SJSA1 (cell line): ENCODE measurements at places on chromosomes 7 and 10. TPM values are rescaled to one million over a fixed set of nuclear protein-coding genes. Genes with fewer than 3 reads are reported as not detected.

The GDF2 gene
- total RNA-seq: not detected in 2 replicates

The CYP26C1 gene
- total RNA-seq: not detected in 2 replicates

The TAS2R3 gene
- 0.18 TPM in 1 of 2 replicates, not detected in the other for total RNA-seq

The SLC26A3 gene
- total RNA-seq: not detected in 2 replicates

The PRKCQ gene
- not detected in 2 replicates for total RNA-seq

The SUPV3L1 gene
- total RNA-seq: 22.0 and 26.1 TPM in 2 replicates

The MGAM2 gene
- not detected in 2 replicates for total RNA-seq
